ENCODE measurements at places on chromosomes 7 and 10. TPM values are rescaled to one million over a fixed set of nuclear protein-coding genes. Genes with fewer than 3 reads are reported as not detected.

The RBM20 gene
- 23.3 TPM for total RNA-seq

The EPO gene
- total RNA-seq: 0.27 TPM

The EGR2 gene
- total RNA-seq: 16.9 TPM

The DRGX gene
- not detected for total RNA-seq

The POLR1F gene
- 17.6 TPM for total RNA-seq

The ATRNL1 gene
- 39.6 TPM for total RNA-seq

The STN1 gene
- total RNA-seq: 14.2 TPM

The CASP7 gene
- total RNA-seq: 11.9 TPM

The GIMAP5 gene
- total RNA-seq: not detected

The CALHM1 gene
- total RNA-seq: not detected

The CPN1 gene
- not detected for total RNA-seq

The PDCD11 gene
- total RNA-seq: 50.4 TPM

The SCART1 gene
- 4.7 TPM for total RNA-seq

The PRLHR gene
- total RNA-seq: not detected

The ABCB1 gene
- total RNA-seq: 1.7 TPM

The LLCFC1 gene
- not detected for total RNA-seq

The CALML3 gene
- total RNA-seq: 0.07 TPM

The CPA2 gene
- total RNA-seq: 0.73 TPM

The GPR26 gene
- not detected for total RNA-seq

The CYP2C19 gene
- not detected for total RNA-seq

The SHH gene
- total RNA-seq: 0.58 TPM

The PRKG1 gene
- total RNA-seq: 37.0 TPM

The KIAA1217 gene
- total RNA-seq: 167 TPM

The TMEM236 gene
- total RNA-seq: 0.04 TPM

The SYT15B gene
- 0.73 TPM for total RNA-seq

The TWNK gene
- 13.9 TPM for total RNA-seq

The CARD11 gene
- 9.8 TPM for total RNA-seq

The WNT8B gene
- 0.60 TPM for total RNA-seq

The TMEM176B gene
- total RNA-seq: 2.3 TPM

The UCN3 gene
- not detected for total RNA-seq

The TPST1 gene
- total RNA-seq: 41.2 TPM

The AOAH gene
- total RNA-seq: 0.40 TPM

The TLX1 gene
- not detected for total RNA-seq

The IQUB gene
- 0.93 TPM for total RNA-seq

The AKR1B1 gene
- 91.9 TPM for total RNA-seq

The GPR15LG gene
- total RNA-seq: not detected

The GRID1 gene
- total RNA-seq: 0.22 TPM

Data from mesothelial cell of epicardium (in vitro differentiated cells).